M059J (cell line): ENCODE measurements at places on chromosomes 2 and 18. TPM values are rescaled to one million over a fixed set of nuclear protein-coding genes. Genes with fewer than 3 reads are reported as not detected.

DNA sequence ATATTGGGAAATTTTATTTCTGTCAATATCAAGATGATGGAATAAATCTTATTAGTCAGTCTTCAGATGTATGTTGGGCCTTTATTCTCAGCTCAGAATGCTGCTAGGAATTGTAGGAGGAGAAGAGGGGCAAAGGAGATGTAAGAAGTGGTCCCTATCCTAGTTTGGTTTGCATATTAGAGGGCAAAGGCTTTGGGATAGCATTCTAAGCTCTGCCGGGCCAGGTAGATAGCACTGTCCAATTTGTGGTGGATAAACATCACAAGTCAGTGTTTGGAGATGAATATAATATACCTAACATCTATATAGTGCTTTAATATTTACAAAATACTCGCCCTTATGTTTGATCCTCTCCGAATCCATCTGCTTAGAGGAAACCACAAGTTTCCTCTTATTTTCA is 149.2 kb downstream of the GULP1 start:
- DNase-seq = no peak

DNA sequence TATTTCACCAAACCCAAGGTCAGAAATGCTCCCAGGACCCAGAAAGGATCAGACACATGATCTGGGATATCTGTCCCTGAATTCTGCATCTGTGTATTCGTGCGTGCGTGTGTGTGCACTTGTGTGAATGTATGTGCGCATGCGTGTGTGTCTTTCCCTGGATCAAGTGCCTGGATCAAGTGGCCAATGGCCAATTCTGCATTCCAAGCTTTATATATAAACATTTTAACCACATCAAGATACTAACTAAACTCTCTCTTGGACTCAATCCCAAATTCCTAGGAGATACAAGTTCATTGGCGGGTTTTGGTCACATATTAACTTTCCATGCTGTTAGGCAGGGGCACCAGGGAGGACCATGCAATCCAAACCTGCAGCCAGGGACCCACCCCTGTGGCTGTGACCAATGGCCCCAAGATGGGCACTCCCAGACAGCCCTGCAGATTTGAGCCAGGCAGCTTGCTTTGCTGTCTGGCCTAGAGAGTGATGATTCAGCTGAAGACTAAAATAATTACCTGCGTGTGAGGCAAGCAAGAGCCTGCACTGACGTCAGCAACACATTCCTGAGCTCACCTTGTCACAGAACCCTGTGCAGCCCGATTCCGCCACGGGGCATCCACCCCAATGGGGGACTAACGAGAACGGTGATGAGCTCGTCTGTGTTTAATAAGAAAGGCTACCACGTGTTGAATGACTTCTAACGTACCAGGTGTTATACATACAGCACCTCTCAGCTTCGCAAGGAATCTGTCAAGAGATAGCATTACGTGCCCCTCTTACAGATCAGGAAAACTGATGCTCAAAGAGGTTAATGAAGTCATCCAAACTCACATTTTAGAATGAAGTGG is 45.3 kb upstream of the ROCK2 start:
- DNase-seq = peak; percentile 86

- peak; percentile 55 for DNase-seq
Observed at GRCh38 chr2:224584111-224584784, 915 bp downstream of the CUL3 start.

- DNase-seq = no peak
Observed at GRCh38 chr2:60517446-60517845, 36.0 kb downstream of the BCL11A start.

DNA sequence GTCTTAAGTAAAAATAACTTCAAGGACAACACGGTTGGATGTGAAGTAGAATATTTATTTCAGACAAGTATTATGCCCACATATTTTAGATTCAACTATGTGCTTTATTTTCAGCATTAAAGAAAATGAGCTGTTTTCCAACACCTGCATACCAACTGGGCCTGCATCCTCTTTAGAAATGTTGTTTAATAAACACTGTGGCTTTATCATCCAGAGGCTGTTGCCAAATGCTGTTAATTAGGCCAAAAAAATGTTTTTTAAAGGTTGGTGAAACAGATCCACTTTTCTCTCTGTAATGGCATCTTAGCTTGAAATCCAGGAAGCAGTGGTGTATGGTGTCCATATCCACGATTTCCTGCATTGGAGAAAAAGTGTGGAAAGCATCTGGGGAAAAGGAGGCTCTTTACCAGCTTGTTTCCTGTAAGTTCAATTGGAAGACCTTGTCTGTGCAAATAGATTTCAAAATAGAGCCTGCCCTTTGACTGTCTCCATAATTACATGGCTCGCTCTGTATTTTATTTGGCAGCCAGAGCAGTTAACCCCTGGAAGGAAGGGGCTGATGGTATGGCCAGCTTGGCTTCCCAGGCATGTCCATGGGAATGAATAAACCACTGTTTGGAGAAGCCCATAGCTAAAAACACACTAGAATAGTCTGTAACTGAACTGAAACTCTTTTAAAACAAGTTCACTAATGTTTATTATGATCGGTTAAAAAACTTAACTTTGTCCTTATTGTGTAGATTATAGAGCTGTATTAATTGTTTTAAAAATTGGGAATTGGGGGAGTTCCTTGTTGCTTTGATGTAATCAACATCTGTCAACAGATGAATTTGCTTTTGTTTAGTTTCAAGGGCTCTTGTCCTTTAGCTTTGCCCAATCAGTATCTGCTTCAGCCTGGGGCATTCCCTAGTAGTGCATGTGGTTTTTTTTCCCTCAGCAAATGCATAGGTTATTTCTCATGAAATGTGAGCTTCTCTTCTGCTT is 33.0 kb upstream of the DLX1 start:
- peak; percentile 16 for DNase-seq

GRCh38 chr2:23507267-23508065 is 122.5 kb downstream of the KLHL29 start:
- no peak for DNase-seq

GRCh38 chr18:44802508-44802907 is 121.8 kb downstream of the SETBP1 start:
- DNase-seq = peak; percentile 60

GRCh38 chr2:184032983-184033382 is 565.3 kb upstream of the ZNF804A start:
- DNase-seq = no peak

- peak; percentile 77 for DNase-seq
Observed at GRCh38 chr2:138712212-138712979, 67.8 kb downstream of the NXPH2 start.

- DNase-seq = no peak
Observed at GRCh38 chr2:8518979-8519668, 162.7 kb upstream of the ID2 start.

DNA sequence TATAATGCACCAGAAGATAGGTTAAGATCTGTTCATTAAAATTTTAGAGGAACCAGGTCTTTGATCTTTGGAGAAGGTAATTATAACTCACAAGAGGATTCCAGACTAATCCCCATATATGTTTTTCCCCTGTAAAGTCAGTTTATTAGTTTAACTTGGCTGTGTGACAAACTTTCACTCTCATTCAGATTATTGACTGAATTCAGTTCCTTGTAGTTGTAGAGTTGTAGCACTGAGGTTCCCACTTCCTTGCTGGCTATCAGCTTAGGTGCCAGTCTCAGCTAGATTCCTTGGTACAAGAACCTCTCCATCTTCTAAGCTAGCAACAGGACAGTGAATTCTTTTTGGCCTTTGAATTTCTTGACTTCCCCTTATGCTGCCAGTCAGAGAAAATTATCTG is 19.1 kb downstream of the REG1A start:
- DNase-seq = no peak

- no peak for DNase-seq
Observed at GRCh38 chr2:107362993-107363392, 463.7 kb upstream of the RGPD4 start.

- DNase-seq = no peak
Observed at GRCh38 chr2:232235716-232236115, 142.8 kb upstream of the ALPP start.

DNA sequence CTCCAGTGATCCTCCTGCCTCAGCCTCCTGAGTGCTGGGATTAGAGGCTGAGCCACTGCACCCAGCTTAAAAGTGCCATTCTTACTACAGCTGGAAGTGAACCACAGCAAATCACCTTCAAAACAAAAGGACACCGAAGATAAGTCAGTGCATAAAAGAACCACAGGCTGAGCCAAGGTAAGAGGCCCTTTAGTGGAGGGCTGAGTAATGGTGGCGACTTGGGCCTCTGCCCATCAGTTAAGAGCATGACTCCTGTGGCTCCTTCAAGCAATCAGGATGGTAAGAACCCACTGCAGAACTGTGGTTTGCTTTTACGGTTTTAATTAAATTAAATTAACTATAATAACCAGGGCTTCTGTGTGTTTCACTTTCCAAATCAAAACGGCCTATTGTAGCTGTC is 75.1 kb downstream of the CTAGE1 start:
- DNase-seq = peak; percentile 99

DNA sequence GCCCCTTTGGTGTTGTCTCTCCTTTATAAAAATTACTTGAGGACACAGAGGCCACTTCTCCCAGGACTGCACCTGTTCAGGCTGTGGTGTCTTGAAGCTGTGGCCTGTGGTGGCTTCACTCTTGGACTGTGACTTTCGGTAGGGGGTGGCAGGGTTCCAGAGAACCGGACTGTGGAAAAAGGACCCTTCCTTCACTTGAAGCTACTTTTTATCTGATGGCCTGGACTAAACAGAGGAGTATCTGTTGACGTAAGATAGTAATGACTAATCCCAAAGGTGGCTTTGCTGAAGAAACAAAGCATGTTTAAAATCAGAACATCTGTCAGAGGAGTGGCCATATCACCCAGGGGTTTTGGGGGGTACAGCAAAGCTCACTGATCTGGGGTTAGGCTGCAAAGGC is 60.8 kb downstream of the CENPO start:
- DNase-seq = no peak

GRCh38 chr18:45951016-45951714 is 16.0 kb downstream of the EPG5 start:
- DNase-seq = peak; percentile 89

DNA sequence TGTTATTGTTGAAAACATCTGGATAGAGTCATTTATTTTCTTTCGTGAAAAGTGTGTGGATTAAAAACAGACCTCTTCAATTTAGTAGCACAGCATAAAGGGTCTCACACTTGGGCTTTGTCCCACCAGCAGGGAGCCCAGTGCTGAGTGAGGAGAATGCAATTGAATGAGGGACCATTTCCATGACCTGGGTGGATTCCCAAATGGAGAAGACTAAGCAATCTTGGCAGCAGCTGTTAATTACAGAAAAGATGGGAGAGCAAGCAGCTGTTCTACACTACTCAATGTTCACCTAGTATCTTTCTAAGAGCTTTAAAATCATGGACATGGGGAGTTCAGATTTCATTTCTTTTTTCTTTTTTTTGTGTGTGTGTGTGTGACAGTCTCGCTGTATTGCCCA is 121.8 kb upstream of the FN1 start:
- DNase-seq = no peak

DNA sequence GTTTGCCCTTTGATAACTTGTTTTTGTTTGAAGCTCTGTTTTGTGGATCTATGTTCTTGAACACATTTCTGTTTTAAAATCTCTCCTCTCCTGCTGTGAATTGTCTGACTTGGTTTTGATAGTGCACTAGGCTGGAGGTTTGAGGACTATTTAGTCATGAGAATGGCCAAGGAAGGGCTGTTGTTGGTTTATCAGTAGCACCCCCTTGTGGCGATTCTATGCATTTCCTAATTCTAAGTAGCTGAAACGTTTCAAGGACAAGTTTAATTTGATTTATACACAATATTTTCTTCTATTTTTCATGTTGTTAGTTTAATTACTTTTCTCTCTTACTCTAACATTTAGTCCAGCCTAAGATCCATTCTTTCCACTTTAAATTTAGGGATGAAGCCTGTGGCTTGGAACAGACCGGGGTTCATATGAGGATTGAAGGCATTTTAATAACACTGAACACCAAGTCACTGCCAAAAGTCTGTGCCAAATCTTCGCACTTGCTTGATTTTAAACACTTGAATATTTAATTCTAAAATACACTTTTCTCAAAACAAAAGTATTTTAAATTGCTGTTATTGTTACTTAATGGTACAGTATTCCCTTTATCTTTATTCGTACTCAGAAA is 166.0 kb downstream of the SOCS6 start:
- DNase-seq = peak; percentile 72

- DNase-seq = no peak
Observed at GRCh38 chr2:218023636-218024035, 20.8 kb upstream of the TNS1 start.

- DNase-seq = peak; percentile 24
Observed at GRCh38 chr2:26786207-26787028, 562 bp downstream of the CENPA start.

GRCh38 chr2:57182916-57183315 is 863.7 kb upstream of the VRK2 start:
- DNase-seq = no peak

ABCG8 gene
- not detected in 2 replicates for total RNA-seq

SH3BP4 gene
- total RNA-seq = 56.4 and 89.1 TPM in 2 replicates

TNS1 gene
- 2.6 and 3.5 TPM in 2 replicates for total RNA-seq

DCC gene
- 0.17 TPM in 1 of 2 replicates, not detected in the other for total RNA-seq

TTN gene
- 0.52 and 0.71 TPM in 2 replicates for total RNA-seq

MZT2B gene
- total RNA-seq = 87.0 and 111 TPM in 2 replicates

ANKRD53 gene
- total RNA-seq = 0.12 and 0.17 TPM in 2 replicates

CD8B2 gene
- 0.10 TPM in 1 of 2 replicates, not detected in the other for total RNA-seq

SERPINB5 gene
- total RNA-seq = not detected in 2 replicates

OSBPL6 gene
- 4.0 and 5.7 TPM in 2 replicates for total RNA-seq
